ENCODE measurements at places on chromosomes 5 and 9.

GRCh38 chr9:99465231-99465907 is 243.3 kb downstream of the SEC61B start:
- DNase-seq = peak; percentile 89

GRCh38 chr9:16744394-16744793 is 126.1 kb downstream of the BNC2 start:
- no peak for DNase-seq

GRCh38 chr9:8486095-8486494 is 686.5 kb upstream of the DMAC1 start:
- peak; percentile 29 for DNase-seq

DNA sequence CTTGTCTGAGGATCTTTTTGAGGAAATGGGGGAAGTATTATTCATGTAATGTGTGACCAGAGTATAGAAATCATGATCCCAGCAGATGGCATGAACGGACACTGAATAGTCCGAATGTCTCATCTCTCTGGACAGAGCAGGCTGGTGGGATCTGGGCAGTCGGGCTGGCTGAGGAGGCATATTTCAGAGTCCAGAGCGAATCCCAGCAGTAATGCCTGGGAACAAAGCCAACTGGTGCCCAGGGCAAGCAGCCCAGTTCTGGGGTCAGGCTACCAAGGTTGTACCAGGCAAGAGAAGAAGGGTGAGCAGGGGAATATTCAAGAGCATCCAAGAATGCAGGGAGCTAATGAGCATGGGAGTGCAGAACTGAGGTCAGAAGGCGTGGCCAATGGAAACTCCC is 306.4 kb downstream of the ZSWIM6 start:
- no peak for DNase-seq

Measured in NCI-H1105 (cell line).